ENCODE measurements at places on chromosomes 2 and 18.

- DNase-seq, result peak; percentile 58
These were observed 40.0 kb downstream of the DNMT3A start for GRCh38 chr2:25301453-25302352.

- no peak for DNase-seq
These were observed 144.1 kb downstream of the CDC42EP3 start for GRCh38 chr2:37527361-37527760.

- peak; percentile 65 for DNase-seq
These were observed 545 bp downstream of the GTF3C2 start for GRCh38 chr2:27356056-27356381.

DNA sequence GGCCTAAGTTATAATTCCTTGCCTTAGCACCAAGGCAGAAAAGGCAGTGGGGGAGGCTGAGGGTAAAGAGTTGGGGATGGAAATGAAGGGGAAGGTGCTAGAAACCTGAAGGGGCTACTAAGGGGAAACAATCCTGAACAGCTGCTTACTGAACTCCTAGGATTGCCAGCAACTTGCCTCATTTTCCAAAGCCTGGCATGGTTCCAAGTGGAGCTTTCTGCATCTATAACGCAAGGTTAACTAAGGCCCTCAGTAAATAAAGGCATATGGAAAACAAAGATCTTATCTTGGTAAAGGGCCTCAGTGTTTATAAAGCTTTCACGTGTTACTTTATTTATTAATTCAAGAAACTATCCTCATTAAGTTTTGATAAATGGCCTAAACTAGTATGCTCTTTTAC is 10.9 kb downstream of the MEP1B start:
- peak; percentile 2 for DNase-seq

DNA sequence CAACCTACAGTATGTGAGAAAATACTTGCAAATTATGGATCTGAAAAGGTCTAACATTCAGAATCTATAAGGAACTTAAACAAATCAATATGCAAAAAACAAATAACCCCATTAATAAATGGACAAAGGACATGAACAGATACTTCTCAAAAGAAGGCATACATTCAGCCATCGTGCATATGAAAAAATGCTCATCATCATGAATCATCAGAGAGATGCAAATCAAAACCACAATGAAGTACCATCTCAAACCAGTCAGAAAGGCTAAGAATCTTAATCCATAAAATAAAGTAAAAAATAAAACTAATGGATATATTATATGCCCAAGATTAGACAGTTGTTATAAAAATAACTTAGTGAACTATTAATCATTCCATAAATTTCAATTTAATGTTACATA is 154.0 kb downstream of the CALCRL start:
- no peak for DNase-seq

DNA sequence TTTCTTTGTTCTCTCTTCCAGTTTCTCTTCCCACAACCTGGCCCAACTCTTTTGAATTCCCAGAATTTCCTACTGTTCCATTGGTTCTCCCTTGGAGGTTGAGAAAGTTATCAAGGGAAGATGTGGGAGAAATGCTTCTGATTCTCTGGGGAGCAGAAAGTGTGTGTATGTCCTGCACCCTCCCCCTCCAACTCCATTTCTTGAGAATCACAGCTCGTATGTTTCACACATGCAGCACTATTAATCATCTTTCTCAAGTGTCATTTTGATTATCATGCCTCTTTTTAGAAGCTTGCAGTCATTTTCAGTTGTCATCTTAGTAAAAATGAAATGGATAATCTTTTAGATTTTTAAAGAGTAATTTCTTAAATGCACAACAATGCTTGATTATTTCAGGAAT is 296.8 kb upstream of the SLC39A10 start:
- DNase-seq, result no peak

DNA sequence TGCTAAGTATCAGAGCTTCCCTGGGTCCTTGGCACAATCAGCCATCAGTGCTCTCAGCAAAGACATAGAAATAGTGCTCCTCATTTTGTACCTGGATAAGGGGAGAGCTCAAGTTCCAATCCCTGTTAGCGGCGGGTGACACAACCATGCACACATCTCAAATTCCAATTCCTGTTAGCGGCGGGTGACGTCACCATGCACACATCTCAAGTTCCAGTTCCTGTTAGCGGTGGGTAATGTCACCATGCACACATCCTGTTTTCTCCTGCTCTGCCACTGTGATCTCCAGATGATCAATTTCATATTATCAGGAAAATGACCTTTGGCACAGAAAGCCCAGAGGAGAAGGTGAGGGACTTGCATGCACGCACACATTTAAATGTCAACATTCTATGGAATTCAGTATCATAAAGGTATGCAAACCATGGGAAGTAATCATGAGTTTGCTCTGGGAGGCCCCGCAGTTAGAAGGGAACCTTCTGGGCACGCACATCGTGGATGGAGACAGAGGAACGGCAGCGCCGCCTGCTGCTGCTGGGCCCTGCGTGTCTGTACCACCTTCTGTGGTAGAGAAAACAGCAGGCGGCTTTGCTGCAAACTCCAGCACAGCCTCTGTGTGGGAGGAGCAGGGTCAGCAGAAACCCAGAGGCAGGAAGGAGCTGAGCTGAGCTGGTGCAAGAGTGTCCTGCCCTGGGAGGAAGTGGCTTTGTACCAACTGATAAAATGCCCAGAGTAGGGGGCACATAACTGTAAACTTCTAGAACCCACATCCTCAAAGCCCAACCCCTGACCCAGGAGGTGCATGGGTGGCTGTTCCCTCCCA is 77.8 kb downstream of the MBP start:
- DNase-seq, result peak; percentile 88

DNA sequence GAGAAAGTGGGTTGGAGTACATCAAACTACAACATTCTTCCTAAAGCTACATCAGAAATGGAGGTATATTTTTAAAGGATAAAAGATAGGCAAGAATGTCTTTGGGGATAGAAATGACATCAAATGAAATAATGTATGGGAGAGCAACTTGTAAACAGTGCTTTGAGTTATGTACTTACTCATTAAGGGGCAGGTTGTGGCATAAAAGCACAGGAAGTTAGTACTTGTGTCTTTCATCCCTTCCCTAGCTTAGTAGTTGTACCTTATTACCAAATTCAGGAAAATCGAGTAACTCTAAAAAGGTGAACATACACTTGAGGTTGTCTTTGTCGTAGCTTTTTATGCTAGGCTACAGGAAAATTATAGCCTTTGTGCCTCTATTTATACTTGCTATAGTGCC is 28.9 kb downstream of the PPP1CB start:
- no peak for DNase-seq

DNA sequence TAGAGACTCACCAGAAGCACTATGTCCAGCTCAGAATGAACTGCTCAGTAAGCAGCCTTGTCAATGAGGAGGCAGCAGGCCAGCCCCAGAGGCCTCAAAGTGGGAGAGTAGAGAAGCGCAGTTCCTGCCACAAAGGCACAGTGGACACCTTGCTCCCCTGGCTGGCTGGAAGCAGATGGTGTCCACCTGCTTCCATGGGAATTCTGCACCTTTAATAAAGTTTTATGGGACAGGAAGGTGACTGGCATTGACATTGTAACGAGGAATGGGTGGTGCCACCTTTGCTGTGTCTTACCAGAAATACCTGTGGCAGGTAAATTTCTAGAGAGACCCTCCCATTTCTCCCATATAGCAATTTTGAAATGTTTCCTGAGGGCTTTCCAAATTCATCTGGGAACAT is 6.7 kb upstream of the IL1B start:
- DNase-seq, result no peak

DNA sequence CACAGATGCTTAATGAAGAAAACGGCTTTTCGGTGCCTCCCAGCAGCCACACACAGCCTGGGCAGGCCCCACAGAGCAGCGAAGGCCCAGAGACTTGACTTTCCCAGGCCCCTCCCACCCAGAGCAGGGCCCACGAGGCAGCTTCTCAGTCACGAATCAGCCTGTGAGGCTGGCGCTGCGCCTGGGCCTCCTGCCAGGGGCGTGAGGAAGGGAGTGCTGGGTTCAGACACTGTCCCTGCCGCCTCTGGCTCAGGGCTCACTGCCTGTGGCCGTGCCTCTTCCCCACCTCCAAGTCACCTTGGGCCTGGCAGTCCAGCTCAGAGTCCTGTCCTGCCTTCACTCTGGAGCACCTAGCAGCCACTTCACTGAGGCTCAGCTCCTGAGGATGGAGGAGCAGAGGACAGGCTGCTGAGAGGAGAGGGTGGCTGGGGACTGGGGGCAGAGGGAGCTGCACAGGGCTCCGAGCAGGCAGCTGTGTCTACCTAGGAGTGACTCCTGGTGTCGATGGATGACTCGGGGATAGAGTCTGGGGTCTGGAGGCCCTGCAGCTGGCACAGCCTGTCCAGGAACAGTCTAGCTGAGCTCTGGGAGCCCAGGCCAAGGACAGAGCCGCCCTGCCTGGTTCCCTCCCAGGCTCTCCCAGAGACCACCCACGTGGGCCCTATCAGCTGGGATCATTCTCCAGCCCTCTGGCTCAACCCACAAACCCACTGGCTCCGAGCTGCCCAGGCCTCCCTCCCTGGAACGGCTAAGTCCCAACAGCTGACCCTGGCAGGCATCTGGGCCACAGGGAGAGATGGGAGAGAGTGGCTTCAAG is 36.4 kb upstream of the FOSL2 start:
- DNase-seq, result peak; percentile 94

DNA sequence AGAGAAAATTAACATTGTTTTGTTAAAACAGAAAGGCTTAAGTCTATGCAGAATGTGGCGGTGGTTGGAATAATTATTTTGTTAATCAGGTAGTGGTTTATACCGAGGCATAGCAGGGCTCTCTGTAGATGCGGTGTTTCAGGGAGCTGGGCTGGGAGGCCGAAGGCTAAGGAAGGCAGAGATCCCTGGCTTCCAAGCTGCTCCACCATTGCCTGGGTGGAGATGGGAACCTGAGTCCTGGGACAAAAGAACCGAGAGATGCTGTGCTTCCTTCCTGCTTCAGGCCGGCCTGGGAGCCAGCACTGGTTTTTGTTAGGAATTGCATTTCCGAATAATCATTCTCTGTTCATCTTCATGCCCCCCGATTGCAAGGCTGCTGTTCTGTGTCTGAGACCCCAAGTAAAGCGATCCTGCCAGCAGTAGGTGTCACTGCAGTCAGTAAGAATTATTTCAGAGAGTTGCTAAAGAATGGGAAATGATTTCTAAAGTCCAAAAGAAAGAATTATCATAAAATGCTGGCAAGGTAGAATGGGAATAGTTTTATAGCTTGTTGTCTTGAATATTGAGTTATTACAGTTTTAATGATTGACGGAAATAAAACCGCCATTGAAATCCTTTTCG is 824.9 kb downstream of the GALR1 start:
- DNase-seq, result no peak

DNA sequence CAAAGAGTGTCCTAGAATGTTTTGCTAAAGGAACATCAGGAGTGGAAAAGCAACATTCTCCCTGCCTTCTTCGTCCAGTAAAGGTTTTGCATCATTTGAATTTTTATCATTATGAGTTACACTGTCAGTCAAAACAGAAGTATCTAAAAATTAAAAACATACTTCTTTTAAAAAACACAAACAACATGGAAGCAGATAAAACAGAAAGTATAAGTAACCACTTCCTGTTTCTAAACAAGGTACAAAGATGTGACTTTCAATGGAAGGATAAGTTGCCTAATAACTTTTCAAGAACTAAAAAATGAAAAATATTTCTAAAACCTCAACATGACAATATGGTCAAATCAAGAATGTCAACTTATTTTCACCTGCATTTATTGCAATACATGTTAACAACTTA is 158.2 kb downstream of the STK39 start:
- no peak for DNase-seq

- no peak for DNase-seq
These were observed 37.1 kb upstream of the SMAD7 start for GRCh38 chr18:48987821-48988220.

DNA sequence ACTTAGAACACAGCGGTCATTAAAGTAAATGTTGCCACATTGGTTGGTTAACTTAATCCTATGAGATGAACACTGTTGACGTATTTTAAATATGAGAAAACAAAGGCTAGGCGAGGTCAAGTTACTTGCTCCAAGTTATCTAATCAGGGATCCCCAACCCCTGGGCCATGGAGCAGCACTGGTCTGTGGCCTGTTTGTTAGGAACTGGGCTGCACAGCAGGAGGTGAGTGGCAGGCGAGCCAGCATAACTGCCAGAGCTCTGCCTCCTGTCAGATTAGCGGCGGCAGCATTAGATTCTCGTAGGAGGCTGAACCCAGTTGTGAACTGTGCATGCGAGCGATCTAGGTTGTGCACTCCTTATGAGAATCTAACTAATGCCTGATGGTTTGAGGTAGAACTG is 878.9 kb downstream of the CPS1 start:
- DNase-seq, result no peak

DNA sequence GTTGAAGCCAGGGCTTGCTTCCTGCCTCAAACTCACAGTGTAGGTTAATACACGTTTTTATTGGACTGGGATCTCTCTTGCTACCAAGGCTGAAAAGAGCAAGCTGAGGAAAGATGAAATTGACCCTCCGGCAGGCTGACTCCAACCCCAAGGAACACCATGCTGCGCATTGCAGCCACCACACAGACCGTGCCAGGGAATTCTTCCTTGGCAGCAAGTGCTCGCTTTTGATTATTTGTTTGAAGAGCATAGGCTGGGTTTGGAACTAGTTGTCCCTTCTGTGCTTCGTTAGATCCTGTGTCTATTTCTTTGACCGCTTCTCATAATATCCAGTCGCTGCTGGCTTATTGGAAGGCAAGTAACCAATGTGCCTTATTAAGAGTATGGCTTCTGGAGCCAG is 34.4 kb upstream of the DARS1 start:
- DNase-seq, result no peak

- DNase-seq, result no peak
These were observed 3.4 kb downstream of the B4GALT6 start for GRCh38 chr18:31680831-31681568.

DNA sequence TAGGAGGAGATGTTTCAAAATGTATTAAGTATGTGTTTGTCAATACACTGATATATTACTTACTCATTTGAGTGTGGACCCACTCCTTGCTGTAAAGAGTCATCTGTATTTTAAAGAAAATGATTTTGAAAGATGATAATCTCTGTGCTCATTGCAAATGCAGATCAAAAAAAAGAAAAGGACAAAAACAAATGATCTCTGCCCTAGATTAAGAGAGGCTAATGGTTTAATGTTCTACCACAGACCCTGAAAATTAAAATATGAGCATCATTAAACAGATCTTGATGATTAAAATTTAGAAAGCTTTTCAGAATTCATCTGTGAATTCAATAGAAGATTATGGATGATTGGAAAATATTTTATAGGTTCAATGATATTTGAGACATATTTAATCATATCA is 136.5 kb downstream of the CNTNAP5 start:
- DNase-seq, result no peak

DNA sequence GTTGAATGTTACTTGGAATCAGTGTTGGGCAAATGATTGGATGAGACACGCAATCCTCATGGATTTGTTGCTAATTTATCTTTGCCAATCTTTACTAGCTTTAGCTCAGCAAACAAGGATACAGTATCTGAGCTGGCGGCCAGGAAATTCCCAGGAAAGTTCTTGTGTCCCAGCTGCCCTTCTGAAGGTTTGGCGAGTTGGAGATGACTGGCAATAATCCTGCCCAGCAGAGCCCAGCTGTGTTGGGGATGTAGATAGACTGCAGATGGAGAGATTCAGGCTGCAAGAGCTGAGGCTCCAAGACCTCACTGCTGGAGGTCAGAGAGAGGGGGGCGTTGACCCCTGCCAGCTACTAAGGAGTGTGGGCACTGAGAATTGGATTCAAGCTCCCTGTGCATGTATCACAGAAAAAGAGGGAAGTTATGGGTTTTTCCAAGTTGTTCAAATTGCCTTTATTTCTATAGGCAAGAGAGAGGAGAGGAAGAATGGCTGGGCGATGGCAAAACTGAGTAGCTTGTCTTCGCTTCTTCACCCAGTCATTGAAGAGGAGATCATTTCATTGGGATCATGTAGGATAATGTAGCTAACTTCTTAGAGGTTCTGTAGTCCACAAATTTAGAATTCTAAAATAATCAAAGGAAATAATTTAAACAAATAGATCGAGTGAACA is 506.8 kb upstream of the LRATD1 start:
- DNase-seq, result no peak
